T-helper 9 cell (primary cell): ENCODE measurements at places on chromosomes 4 and X.

- DNase-seq, result no peak
These were observed 58.6 kb upstream of the GK2 start for GRCh38 chr4:79466621-79467020.

- DNase-seq, result no peak
These were observed 52.1 kb downstream of the LEF1 start for GRCh38 chr4:108116423-108117168.

DNA sequence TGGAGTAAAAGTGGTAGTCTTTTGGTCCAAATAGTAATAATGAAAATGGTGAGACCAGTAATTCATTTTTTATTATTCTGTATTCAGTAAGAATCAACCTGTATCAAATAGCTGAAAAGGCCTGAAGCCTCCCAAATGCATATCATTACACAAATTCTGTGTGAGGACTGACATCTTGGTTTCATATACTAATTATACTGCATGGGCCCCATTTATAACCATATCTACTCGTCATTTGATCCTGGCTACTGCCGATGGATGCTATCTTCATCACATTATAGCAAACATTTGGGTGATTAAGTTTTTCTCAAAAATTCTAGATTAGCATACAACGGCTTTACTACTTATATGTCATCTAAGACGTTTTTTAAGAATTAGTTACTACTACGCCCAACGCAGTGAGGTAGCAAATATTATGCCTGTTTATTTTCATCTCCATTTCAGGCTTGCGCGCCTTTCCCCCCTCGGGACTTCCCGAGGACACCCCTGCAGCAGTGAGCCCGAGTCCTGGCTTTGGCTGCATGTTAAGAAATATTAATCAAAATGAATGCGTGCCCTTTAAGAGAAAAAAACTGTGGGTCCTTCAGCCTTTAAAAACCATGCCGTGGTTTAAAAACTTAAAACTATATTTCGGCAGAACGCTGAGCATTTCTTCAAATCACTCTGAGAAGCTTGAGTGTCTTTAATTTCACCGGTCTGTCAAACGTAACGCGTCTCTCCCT is 814 bp upstream of the MMAA start:
- peak; percentile 4 for DNase-seq

DNA sequence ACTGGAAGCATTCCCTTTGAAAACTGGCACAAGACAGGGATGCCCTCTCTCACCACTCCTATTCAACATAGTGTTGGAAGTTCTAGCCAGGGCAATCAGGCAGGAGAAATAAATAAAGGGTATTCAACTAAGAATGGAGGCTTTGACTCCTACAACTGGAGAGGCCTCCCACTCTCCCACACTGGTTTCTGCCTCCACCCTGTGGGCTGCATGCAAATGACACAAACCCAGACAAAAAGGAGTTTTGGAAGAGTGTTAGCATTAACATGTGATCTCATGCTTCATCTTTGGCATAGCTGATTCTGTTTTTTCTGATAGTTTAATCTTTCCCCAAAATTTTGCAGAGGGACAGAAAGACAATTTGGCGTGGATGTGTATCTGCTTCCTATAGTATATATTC is 80.8 kb upstream of the IQCM start:
- no peak for DNase-seq

- DNase-seq, result no peak
These were observed 438.2 kb upstream of the PCDH7 start for GRCh38 chr4:30281986-30282385.

DNA sequence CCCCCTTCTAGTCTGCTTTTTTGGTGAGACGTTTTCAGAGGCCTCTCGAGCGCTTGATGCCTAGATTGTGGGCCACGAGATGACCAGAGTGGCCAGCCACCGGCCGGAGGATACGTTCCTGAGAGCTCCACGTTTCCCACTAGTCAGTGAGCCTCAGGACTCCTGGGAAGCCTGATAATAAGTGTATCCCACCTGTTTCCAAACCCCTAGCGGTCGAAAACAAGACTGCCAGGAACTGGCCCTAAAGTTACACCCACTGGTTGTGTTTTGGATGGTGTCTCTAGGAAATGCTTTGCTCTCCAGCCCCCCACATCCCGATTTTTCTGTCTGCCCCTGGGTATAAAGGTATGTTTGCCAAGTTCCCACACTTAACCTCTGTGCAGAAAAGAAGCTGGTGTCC is 4.6 kb upstream of the RS1 start:
- DNase-seq, result no peak

GRCh38 chrX:139692506-139692849 is 15.5 kb downstream of the MCF2 start:
- no peak for DNase-seq

GRCh38 chrX:106178826-106179225 is 10.7 kb downstream of the PWWP3B start:
- no peak for DNase-seq

GRCh38 chr4:147198411-147199051 is 252.9 kb upstream of the TTC29 start:
- no peak for DNase-seq

GRCh38 chr4:94636004-94636403 is 121.8 kb upstream of the BMPR1B start:
- DNase-seq, result no peak

- DNase-seq, result no peak
These were observed 239.9 kb downstream of the MAML3 start for GRCh38 chr4:139913995-139914598.

DNA sequence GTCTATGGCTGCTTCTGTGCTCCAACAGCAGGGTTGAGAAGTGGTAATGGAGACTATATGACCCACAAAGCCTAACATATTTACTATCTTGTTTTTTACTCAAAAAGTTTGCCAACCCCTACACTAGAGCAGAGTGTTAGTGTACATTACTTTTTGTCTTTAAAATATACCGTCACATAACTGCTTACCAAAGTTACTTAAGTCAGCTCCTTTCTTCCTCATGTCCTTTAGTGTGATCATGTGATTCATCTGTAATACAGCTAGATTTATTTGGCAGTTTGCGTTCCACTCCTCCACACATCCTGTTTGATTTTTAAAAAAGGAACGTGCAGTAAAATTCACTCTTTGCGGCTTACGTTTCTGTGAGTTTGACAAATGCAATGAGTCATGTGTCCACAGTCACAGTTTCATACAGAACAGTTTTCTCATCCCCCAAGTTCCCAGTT is 162.4 kb upstream of the GPRIN3 start:
- no peak for DNase-seq

DNA sequence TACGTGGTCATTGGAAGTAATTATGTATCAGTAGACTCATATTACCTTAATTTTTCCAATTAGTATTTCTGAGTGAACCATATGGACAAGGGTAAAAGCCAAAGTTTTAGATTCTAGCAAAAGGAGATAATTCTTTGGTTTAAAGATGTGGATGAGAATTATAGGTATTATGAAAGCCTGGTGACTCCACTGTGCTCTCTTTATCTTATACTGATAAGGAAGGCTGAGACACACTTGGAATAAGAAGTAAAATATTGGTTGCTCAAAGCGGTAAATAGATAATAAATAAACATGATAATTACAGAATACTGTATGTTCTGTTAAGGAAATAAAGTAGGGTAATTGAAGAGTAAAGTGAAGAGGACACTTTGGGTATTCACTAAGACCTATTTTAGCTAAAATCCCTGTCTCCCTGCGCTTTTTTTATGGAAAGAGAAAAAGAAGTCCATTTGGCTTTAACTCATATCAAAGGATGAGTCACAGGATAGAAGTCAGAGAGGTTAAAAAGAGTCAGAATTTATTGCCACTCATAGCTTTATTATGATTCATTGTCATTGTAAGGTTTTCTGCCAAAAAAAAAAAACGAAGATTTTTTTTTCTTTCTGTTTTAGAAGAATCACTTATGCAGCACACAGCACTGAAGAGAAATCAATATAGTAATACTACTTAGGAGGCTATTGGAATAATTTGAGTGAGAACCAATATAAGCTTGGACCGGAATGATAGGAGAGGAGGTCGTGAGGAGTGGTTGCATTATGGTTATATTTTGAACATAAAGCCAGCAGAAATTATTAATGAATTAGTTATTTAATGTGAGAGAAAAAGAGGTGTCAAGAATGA is 2463.1 kb downstream of the ARAP2 start:
- DNase-seq, result no peak

GRCh38 chr4:34850968-34851367 is 1393.3 kb downstream of the ARAP2 start:
- DNase-seq, result no peak

- DNase-seq, result no peak
These were observed 688 bp downstream of the UFSP2 start for GRCh38 chr4:185424905-185425646.

GRCh38 chr4:165779950-165780670 is 92.9 kb upstream of the TLL1 start:
- no peak for DNase-seq

GRCh38 chr4:8267077-8267476 is 2.5 kb upstream of the HTRA3 start:
- DNase-seq, result no peak

GRCh38 chrX:114710571-114710970 is 126.7 kb downstream of the HTR2C start:
- DNase-seq, result no peak

DNA sequence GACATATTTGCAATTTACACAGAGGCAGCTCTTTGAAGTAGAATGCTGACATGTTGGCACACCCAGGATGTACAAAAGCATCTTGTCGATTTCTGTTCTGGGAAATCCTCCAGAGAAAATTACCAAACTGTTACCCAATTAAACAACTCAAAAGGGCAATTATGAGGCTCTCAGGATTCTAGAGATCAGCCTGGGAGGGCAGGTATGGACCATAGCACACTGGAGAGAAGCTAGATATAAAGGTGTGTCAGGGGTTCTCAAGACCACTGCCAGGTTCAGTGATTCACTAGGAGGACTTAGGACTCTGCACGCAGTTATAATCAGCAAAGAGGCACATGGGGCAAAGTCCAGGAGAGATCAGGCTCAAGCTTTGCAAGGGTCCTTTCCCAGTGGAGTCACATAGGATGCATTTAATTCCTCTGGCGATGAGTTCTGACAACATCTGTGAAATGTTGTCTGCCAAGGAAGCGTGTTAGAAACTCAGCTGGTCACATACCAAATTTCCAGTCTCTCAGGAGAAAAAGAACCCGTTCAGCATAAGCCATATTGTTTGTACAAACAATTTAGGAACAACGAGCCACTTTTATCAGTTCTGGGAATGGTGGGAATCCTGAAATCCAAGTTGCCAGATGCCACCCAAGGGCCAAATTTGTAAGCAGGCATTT is 100.8 kb downstream of the SYTL5 start:
- no peak for DNase-seq

DNA sequence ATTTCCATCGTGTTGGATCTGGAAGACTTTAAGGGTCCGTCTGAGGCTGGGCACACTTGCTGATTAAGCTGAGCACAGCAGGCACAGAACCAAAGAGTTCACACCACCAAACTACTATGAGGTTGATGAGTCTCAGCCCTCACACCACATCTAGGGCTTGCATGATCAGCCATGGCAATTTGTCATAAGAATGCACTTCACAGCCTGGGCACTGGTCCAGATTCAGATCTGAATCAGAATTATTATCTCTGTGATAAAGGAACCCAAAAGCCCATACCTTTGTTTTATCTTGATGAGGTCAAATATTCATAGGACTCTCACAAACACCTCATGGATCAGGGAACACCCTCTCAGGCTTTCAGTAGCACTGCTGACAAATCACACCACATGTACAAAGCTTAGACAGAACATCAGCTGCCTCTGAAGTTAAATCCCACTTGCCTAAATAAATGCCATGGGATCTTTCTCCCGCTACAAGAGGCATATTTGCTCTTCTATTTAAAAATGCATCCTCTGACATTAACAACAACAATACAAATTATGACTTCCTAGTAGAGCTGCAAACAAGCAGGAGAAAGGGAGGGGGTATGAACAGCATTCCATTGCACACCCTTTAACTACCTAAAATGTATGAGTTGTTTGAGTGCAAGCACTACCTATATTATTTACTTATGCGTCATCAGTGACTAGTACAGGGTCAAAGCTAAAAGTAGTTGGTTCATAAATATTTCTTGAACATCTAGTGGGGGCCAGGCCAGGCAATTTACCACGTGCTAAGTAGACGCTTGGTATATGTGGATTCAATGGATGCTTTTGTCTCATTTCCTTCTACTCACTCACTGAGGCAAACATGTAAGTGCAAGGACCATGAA is 186.3 kb upstream of the FGF13 start:
- no peak for DNase-seq

DNA sequence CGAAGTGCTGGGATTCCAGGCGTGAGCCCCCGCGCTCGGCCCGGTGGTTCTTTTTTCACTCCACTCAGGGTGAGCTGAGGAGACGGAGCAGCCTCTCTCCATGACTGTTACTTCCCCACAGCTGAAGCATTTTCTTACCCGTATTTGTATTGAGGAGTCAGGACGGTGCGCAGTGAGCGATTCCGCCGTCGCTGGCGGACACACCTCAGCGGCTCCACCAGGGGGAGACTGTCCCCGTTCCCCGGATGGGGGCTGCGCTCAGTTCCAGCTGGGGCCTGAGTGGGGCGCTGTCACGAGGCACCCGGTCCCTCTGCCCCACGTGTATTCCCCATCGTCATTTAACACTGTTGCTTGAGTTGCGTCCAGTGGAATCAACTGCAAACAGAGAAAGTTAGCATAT is 844.0 kb upstream of the FRG1 start:
- DNase-seq, result no peak

DNA sequence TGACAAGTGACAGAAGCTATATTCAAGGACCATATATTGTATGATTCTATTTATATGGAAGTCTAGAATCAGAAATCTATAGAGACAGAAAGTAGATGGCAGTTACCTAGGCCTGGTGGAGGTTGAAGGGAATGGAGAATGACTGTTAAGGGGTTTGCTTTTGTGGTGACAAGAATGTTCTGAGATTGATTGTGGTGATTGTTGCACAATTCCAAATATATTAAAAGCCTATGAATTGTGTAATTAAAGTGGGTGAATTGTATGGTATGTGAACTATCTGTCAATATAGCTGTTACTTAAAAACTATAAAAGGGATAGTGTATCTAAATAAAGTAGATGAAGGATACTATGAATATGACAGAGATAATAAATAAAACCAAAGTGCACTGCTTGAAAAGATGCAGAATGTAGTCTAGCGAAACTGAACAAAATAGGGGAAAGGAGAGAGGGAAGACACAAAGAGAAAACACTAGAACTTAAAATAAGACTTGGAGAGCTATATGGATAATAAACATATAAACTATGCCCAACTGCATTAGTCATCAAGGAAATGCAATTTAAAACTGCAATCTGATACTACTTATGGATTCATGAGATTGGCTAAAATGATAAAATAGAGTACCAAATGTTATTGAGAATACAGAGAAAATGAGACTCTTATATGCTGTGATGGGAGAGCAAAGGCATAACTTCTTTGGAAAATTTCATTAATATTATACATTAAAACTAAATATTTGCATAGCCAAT is 82.1 kb upstream of the BANK1 start:
- DNase-seq, result no peak

- DNase-seq, result no peak
These were observed 766.6 kb downstream of the PDHA2 start for GRCh38 chr4:96606451-96606850.

GRCh38 chr4:127139788-127140286 is 492.9 kb upstream of the INTU start:
- no peak for DNase-seq

GRCh38 chr4:7904952-7905915 is 34.4 kb downstream of the AFAP1 start:
- no peak for DNase-seq

GRCh38 chr4:23763559-23763958 is 126.3 kb downstream of the PPARGC1A start:
- no peak for DNase-seq
